M059J (cell line): ENCODE measurements at places on chromosomes 7 and 10.
A peak's percentile ranks its signal among the peaks of the same experiment; 100 is the strongest.

- DNase-seq = peak; percentile 96
These were observed 41.4 kb upstream of the SGCE start for GRCh38 chr7:94697035-94697974.

GRCh38 chr10:100621360-100622205, 85.8 kb downstream of the HIF1AN start:
- DNase-seq = peak; percentile 15

DNA sequence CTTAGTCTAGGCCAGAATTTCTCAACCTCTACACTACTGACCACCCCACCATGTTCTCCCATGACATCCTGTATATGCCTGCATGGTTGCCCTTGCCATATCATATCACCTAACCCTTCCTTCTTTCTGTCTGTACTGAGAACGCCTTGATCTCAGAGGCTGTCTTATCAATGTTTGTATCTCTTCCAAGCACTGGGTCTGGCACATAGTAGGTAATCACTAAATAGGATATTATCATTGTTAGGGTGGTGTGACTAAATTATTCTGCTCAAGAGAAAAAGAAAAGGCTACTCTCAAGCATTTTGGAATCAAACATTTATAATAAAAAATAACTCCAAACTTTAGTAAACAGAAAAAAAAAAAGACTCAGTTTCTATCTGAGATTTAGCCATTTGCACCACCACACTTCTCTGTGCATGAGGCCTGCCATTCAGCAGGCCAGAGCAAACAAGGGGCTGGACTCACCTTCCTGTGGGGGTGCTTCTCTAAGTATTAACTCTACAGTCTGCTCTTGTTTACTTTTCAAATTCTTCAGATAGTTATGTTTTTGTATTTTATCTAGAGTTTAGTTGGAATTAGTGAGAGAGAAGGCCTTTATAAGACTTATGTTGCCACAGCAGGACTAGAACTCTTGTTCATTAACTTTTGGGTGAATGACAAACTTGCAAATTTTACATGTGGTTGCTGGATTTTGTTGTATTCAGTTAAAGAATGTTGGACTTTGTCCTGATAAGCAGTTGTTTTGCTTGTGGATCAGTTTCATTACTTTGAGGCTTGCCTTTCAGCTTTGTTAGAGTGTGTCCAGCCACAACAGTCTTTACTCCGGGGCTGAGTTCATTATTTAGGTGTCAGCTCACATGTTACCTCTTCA, 5.4 kb downstream of the AGBL3 start:
- no peak for DNase-seq

GRCh38 chr7:48139459-48139858, 31.8 kb upstream of the ABCA13 start:
- peak; percentile 60 for DNase-seq

DNA sequence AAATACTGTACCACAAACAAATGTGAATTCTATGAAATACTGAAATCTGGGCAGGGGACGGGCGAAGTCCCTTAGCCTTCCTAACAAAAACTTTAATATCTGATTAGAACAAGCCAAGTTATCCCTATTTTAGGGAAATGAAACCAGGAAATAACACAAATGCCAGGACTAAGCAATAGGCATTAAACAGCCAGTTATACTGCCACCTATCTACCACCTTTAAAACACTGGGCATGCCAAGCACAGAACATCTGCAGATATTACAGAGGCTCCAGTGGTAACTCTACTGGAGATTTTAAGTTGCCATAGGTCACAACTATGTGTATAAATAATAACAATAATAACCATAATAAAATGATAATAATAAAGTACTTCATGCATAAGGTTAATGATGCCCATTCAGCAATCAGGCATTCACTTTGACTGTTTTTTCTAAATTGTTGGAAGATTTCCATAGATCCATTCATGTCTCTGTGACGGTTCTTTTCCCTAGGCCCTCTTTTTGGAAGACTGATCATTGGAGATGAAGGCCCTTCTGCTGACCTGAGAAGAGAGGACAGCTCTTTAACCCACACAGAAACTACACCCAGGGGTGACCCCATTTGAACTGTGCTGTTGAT, 195.7 kb downstream of the CACNA2D1 start:
- peak; percentile 4 for DNase-seq

DNA sequence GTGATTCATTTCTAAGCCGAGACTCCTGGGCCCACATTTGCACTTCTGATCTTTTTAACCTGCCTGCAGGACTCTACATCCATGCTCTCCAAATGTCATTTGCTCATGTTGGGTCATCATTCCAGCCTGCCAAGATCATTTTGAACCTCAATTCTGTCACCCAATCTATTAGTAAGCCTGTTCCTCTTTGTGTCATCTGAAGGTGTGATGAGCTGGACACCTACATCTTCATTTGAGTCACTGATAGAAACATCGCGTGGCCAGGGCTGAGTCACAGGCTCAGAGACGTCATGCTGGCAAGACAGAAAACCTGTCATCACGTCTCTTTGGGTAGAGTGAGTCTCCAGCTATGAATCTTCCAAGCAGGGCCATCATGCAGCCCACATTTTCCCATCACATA, 65.3 kb upstream of the SLF2 start:
- peak; percentile 50 for DNase-seq

GRCh38 chr7:129122751-129123509, 21.6 kb upstream of the TSPAN33 start:
- peak; percentile 8 for DNase-seq

DNA sequence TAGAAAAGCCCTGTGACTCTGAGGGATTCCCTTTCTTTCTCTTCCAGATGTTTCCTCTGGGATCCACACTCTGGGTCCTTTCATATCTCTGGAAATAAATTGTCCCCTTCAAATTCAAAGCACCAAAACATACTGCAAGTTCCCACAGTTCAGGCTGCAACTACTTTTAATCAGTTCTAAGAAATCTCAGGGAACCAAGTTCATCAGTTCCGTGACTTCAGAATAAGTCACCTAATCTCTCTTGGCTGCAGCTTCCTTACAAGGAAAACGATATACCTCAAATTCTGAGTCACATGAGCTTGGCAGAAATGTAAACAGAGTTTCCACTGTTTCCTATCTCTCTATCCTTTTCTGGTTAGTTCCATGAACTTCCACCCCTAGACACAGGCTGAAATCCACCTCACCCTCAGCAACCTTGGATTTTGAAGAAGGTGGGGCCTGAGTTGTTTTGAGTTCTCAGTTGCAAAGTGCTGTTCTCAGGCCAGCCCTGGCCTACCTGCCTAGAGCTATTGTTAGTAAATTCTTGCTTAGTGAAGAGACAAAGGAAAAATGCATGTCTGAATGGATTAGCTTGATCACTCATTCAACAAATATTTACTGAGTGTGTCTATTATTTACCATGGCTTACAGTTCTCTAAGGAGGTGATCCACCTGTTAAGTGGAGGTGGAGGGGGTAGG, 59.3 kb upstream of the IL6 start:
- DNase-seq = peak; percentile 97

DNA sequence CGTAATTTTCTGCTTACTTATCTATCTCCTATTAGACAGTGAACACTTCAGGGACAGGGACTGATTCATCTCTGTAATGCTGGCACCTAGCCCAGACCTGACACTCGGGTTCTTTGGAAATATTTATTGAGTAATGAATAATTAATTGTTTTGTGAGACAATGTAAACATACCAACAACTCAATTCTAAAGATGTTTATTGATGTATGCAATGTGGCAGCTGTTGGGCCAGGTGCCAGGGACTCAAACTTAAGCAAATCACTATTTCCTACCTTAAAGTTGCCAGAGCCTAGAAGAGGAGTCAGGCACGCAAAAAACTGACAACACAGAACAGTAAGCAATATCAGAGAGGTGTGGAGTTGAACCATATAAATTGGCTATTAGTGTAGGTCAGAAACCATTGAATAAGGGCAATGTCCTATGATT, 63.6 kb upstream of the BMPER start:
- DNase-seq = peak; percentile 45
